ENCODE measurements at places on chromosomes 7 and 10.

DNA sequence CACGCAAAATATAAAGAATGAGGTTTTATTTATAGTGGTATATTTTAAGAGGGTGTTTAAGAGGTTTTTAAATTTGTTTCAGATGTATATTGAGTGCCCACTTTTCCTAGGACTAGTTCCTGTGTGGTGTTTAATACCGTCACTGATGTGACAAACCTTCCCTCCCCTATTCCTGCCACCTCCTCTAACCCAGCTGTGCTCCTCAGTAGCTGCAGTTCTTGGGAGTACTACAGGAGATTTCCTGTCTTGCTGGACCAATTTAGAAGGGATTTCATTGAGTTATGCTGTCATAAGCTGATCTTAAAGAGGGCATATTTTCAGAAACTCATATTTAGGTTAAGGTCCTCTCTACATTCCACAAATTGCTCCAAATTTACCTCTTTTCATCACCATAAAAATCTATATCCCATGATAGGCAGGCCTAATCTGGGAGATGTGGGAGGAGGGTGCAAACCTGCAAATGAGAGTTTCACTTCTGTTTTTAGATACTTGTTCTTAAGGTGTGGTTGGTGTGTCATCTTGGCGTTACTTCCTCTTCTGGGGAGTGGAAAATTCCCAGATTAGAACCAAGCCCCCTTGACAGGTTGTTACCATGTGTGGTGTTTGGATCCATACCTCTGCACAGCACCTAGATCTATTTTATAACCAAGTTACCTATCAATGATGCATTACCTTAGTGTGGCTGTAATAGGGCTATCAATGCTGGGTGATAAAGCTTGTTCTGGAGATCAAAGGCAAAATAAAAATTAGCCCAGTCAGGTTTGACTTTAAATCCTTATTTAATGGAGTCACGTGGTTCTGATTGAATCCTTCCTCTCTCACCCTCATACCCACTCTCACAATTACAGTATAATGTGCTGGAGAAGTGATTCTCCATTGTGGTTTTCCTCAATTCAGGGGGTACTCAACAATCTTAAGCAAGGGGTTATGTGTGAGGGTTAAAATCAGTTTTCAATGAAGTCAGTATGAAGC lies 141.1 kb downstream of the CDK14 start:
- no peak for DNase-seq

DNA sequence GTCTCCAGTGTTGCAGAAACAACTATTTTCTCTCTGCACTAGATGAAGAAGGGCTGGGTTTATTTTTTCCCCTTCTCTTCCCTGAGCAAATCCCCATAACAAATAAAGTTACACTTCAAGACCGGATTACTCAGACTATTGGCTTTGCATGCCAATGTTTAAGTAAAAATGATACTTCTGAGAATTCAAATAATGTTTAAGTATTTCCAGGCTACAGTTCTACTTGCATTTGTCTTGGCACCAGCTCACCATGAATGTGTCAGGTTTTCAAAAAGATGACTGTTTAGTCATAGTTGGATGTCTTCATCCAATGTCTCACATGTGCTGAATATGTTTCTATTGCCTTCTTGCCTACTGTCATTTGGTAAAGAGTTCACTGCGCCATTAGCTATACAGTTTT lies 912.6 kb downstream of the GATA3 start:
- no peak for DNase-seq

DNA sequence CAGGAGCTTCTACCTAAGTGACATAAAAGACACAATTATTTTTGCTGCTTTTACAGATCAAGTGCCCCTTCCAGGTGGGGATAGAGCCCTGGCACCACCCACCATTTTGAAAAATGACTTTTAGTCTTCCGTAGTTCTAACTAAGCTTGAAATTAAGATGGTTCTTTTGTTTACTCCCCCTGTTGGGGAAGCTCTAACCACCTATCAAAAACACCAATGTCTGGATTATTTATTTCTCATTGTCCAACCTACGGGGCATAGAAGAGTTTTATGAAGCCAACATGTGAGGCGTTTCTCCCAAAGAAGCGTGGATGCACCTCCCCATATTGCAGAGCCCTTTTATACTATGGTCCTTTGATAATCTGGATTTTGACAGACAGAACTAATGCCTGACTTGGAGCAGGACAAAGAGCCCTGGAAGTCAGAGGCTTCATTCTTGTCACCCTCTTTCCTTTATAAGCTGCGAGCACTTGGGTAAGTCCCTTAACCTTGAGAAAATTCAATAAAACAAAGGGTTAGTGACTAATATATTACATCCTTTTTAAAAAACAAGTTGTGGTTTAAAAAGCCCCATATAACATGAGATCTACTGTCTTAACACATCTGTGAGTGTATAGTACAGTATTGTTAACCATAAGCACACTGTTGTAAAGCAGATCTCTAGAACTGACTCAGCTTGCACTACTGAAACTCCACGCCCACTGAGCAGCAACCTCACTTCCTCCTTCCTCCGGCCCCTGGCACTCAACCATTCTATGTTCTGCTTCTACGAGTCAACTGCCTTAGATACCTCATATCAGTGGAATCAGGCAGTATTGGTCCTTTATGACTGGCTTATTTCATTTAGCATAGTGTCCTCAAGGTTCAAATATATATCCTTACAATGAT lies 67.5 kb downstream of the ATXN7L1 start:
- DNase-seq, result no peak

DNA sequence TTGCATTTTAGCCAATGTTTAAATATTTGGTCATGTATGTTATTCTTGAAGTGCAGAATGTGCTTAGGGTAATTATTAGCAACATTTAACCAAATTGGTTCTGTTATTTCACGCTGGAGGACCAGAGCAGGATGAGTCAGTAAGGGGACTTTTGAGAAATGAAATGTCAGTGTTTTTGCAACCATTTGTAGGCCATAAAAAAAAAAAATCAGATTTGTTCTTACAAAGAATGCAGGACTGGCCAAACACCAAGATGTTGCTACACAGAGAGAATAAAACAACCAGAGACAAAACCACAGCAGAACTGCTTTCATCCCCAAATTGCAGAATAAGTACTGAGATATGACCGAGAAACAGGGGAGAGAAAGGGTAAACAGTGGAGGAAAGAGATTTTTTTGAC lies 62.1 kb downstream of the TPST1 start:
- no peak for DNase-seq

GRCh38 chr7:46930366-46930765 lies 651.5 kb downstream of the TNS3 start:
- no peak for DNase-seq

DNA sequence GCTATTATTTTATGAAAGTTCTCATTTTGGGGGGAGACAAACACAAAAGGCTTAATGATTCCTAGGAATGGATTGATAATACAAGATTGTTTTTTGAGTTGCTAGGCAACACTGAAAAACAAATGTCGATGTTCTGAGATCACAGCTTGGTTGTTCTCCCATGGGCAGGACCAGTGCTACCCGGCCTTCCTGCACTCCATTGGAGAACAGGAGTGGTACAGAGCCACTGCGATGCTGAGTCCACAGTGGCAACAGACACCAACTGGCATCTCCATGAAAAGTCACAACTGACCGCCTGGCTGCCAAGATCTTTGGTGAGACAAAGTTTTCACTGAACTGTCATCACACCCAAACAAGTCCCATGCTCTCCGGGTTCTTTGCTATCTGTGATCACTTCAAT lies 68.9 kb upstream of the NMT2 start:
- no peak for DNase-seq

DNA sequence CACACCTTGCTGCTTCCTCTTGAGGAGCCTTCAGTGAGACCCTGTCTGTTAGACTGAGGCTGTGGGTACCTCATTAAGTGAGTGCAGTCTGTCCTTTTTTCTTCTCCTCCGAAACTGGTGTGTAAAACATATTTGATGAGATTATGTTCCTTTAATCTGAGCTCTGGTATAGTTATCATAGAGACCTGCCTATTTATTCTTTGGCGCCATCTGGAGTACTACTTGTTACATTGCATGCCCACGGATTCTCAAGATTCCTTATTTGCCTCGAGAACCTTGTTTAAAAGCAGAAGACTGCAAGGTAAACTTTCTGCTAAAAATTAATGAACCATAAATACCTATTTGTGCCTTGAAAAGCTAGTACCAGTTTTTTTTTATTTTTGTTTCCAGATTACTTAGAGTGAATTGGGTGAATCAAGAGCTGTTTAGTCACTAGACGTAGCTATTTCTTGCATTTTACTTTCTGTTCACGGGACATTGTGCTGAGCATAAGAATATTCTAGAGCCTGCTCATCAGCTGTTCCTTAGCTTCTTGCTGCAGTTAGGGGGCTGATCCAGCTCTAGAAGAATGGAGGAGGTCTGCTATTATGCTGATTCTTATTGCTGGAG lies 16.9 kb upstream of the STMP1 start:
- DNase-seq, result peak; percentile 57

GRCh38 chr7:158475679-158476052 lies 112.0 kb downstream of the PTPRN2 start:
- no peak for DNase-seq

- DNase-seq, result no peak
Observed at GRCh38 chr10:48714088-48714487, 29.4 kb downstream of the WDFY4 start.

GRCh38 chr7:127786184-127786583 lies 134.2 kb downstream of the SND1 start:
- no peak for DNase-seq

GRCh38 chr10:132836832-132837540 lies 51.0 kb upstream of the NKX6-2 start:
- peak; percentile 83 for DNase-seq

- no peak for DNase-seq
Observed at GRCh38 chr7:71470326-71470725, 338.4 kb downstream of the GALNT17 start.

DNA sequence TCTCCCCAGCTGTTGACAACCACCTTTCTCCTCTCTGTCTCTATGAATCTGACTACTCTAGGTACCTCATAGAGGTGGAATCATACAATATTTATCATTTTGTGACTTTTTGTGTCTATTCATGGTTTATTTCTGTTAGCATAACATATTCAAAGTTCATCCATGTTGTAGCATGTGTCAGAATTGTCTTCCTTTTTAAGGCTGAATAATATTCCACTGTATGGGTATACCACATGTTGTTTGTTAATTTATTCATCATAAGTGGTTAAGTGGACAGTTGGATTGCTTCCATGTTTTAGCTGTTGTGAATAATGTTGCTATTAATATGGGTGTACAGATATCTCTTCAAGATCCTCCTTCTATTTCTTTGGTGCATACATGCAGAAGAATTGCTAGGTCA lies 69.9 kb upstream of the COMTD1 start:
- DNase-seq, result no peak

- no peak for DNase-seq
Observed at GRCh38 chr7:141045842-141046620, 27.8 kb upstream of the TMEM178B start.

DNA sequence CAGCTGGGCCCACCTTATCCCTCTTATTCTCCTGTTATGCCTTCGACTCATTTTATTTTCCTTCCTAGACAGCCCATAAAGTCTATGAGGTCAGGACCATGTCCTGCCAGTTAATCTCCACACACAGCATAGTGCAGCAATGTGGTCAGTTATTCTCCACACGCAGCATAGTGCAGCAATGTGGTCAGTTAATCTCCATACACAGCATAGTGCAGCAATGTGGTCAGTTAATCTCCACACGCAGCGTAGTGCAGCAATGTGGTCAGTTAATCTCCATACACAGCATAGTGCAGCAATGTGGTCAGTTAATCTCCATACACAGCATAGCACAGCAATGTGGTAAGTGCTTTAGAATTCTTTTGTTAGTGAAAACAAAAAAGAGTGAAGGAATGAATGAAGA lies 77.8 kb downstream of the TEX36 start:
- DNase-seq, result no peak

DNA sequence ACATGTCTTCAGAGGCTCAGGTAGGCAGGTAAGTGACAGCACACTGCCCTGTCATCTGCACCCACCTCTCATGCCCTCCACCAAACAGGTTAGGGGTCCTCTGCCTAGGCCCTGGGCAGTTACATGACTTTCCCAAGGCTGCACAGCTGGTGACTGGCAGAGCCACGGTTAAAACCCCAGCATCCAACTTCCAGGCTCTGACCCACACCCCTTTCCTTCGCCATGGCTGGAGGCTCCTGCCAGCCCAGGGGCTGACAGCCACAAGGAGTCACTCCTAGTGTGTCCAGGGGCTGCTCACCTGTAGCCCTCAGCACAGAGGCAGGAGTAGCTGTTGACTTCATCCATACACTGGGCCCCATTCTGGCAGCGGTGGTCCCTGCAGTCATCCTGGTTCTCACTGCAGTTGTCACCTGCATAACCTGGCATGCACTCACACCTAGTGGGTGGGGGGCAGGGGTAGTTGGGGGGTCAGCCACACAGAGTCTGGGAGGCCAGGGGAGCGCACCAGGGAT lies 175.0 kb downstream of the SLIT1 start:
- no peak for DNase-seq

DNA sequence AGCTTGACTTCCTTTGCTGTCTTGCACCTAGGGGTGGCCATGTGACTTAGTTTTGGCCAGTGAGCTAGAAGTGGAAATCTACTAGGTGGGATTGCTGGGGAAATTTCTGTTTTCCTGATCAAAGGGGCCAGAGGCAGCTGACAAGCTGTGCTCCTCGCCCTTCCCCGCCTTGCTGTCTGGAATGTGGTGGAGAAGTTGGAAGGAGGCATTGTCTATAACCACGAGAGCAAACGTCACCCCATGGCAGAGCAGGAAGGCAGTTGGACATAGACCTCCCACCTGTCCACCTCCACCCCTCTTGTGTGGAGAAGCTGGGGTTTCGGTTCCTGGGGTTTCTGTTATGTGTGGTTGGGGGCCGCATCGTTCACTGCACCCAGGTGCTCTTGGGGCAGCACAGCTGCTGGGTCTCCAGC lies 7.3 kb downstream of the SFRP5 start:
- DNase-seq, result no peak

GRCh38 chr10:3568392-3568791 lies 216.6 kb downstream of the KLF6 start:
- no peak for DNase-seq

- no peak for DNase-seq
Observed at GRCh38 chr7:101859411-101860106, 42.1 kb downstream of the CUX1 start.

- DNase-seq, result no peak
Observed at GRCh38 chr10:14016011-14016536, 314.6 kb downstream of the FRMD4A start.

DNA sequence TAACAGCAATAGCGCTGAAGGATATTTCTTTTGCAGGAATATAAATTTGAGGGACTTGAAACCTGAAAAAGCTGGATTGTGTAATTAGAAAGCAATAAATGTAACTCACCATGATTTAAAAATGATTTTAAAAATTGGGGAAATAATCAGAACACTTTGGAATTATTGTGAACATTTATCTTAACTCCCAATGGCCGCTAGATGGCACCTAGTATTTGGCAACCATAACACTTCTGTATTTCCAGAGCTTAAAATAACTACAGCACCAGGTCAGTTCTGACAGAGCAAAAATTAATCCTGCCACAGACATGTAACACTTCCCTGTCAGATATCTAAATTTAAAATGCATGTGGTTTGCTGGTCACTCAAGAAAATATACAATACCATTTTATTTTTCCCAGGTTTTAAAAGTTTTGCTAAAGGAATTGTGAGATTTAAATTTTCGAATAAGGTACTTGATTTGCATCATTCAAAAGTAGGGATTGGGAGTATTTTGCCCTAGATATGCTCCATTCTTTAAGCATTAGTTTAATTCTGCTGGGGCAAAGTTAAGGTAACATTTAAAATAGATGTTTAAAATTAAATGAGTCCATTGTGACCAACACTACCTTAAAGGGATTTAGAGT lies 144.5 kb downstream of the PPP1R3A start:
- peak; percentile 45 for DNase-seq

GRCh38 chr7:132756484-132756990 lies 180.3 kb upstream of the PLXNA4 start:
- no peak for DNase-seq

Data from D341Med (cell line).